Naive B cell (primary cell): ENCODE measurements at places on chromosomes 3 and 15. TPM values are rescaled to one million over a fixed set of nuclear protein-coding genes. Genes with fewer than 3 reads are reported as not detected.

The MYEF2 gene
- 1.1 TPM for polyA plus RNA-seq

The CYP11A1 gene
- not detected for polyA plus RNA-seq

The MASP1 gene
- not detected for polyA plus RNA-seq

The NME9 gene
- polyA plus RNA-seq, result 0.56 TPM

The SAMD7 gene
- polyA plus RNA-seq, result 0.11 TPM

The RASL12 gene
- polyA plus RNA-seq, result not detected

The NPTN gene
- 21.9 TPM for polyA plus RNA-seq

The KBTBD12 gene
- polyA plus RNA-seq, result not detected

The CXCR6 gene
- 0.12 TPM for polyA plus RNA-seq

The ADGRG7 gene
- polyA plus RNA-seq, result not detected

The SLC12A1 gene
- polyA plus RNA-seq, result not detected

GRCh38 chr3:14138109-14138877 lies 13.4 kb downstream of the TMEM43 start:
- H3K27ac ChIP-seq, result peak overlapping the region; percentile 76
- no peaks in the 10 kb centered on the region for H3K27me3 ChIP-seq
- H3K36me3 ChIP-seq, result peaks cover 6% of the 10 kb centered on the region
- H3K4me1 ChIP-seq, result peaks cover 13% of the 10 kb centered on the region

DNA sequence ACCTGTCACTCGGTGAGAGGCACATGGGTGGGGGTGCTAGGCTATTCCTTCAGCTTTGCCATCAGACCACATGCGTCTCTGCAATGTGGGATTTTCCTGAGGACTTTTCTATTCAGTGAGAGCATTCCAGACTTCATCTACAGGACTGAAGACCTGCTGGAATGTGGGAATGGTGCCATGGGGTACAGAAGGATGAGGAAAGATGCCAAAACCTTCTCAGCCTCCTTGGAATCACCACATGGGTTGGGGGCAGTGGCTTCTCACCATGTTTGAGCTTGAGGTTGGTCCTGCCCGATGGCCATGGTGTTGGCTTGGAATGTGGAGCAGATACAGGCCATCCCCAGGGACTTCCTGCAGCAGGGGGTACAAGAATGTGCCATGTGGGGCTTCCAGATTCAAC lies 80.9 kb upstream of the KLF13 start:
- peaks cover 8% of the 10 kb centered on the region for H3K4me1 ChIP-seq
- no peaks in the 10 kb centered on the region for H3K36me3 ChIP-seq
- H3K27me3 ChIP-seq, result no peaks in the 10 kb centered on the region
- no peak overlapping the region for H3K27ac ChIP-seq
- no peak overlapping the region for H3K4me3 ChIP-seq

- no peak overlapping the region for H3K27ac ChIP-seq
- no peaks in the 10 kb centered on the region for H3K4me1 ChIP-seq
- H3K4me3 ChIP-seq, result no peak overlapping the region
- DNase-seq, result no peak
These were observed 296.5 kb downstream of the MECOM start for GRCh38 chr3:169367016-169367415.

DNA sequence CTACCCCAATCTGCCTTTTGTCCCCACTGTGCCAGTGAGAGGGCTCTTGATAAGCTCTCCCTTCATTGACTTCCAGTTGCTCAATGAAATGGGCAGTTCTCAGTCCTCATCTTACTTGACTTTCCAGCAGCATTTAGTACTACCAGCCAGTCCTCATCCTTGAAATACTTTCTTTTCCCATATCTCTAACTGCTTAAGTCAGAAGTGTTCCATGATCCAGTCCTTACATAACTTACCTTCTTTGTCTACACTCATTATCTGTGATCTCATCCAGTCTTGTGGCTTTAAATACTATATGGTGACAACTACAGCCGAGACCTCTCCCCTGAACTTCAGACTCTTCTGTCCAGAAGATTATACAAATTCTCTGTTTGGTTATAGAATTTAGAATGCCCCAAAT lies 28.7 kb downstream of the RARRES1 start:
- H3K4me1 ChIP-seq, result peaks cover 7% of the 10 kb centered on the region
- no peak overlapping the region for H3K27ac ChIP-seq
- no peak for DNase-seq

DNA sequence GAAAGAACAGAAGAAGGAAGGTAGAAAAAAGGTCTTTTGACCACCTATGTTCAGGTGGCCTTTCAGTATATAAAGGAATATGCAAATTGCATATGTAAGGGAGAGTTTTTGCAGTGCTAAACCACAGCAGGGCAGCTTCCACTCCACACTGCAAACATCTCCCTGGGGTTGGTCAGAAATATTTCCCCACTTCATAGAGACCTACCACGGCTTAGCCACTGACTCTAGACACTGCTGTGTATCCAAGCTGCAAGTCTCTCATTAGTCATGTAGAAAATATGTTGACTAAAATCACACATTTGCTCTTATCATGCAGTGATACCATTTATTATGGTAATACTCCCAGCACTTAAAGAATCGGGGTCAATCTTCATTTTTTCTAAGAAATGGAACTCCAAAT lies 214.9 kb upstream of the NR2F2 start:
- H3K27me3 ChIP-seq, result no peaks in the 10 kb centered on the region
- no peak overlapping the region for H3K27ac ChIP-seq
- no peak for DNase-seq
- no peak overlapping the region for H3K4me3 ChIP-seq
- H3K4me1 ChIP-seq, result no peaks in the 10 kb centered on the region

GRCh38 chr3:120244834-120245225 lies 40.2 kb downstream of the GPR156 start:
- H3K27me3 ChIP-seq, result peaks cover 28% of the 10 kb centered on the region
- no peak overlapping the region for H3K27ac ChIP-seq
- H3K36me3 ChIP-seq, result no peaks in the 10 kb centered on the region
- no peak for DNase-seq

DNA sequence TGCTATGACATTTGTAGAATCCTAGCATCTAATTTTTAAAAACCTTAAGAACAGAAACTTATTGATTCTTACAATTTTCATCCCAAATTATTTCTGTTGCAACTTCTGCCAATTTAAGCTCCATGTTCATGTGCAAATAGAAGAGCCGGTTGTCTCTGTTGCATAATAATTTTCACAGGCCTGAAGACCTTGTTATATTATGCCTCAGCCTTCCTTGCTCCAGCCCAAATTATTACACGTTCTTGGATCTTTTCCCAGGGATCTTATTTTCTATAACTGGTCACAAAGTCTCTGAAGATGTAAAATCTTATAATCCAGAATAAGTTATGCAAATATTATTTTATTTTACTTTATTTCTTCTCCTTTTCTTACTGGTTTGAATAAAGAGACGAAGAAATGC lies 210.7 kb upstream of the DPH6 start:
- H3K36me3 ChIP-seq, result no peaks in the 10 kb centered on the region
- no peaks in the 10 kb centered on the region for H3K27me3 ChIP-seq
- no peak overlapping the region for H3K4me3 ChIP-seq
- no peaks in the 10 kb centered on the region for H3K4me1 ChIP-seq
- H3K27ac ChIP-seq, result no peak overlapping the region

DNA sequence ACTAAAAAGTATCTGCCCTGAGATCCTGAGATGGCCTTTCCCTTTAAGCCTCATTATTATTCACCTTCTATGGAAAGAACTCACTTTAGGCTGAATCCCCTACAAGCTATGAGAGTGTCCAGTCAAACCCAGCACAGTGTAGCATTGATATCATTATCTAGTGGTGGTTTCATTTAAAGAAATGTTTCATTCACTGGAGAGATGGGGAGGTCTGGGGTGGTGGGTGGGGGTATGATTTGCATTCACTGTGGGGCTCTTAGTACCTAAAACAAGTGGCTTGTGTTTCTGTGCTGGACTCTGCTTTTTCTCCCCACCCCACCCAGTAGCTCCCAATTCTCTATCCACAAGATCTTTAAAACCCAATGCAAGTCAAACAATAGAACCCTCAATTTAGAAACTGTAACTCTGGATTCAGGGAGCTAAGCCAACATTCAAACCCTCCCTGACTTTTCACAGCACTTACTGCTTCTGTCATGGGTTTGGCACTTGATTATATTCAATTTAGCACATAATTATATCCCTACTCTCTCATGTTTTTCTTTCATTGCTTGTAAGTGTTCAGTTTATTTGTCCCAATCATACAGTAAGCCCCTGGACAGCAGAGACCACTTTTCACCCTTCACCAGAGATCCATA lies 310.5 kb upstream of the THBS1 start:
- H3K4me1 ChIP-seq, result no peaks in the 10 kb centered on the region
- H3K4me3 ChIP-seq, result no peak overlapping the region
- H3K27ac ChIP-seq, result no peak overlapping the region
- H3K27me3 ChIP-seq, result peaks cover 5% of the 10 kb centered on the region
- no peaks in the 10 kb centered on the region for H3K36me3 ChIP-seq

- peak; percentile 58 for DNase-seq
- no peaks in the 10 kb centered on the region for H3K27me3 ChIP-seq
- H3K36me3 ChIP-seq, result no peaks in the 10 kb centered on the region
These were observed 559 bp downstream of the PKM start for GRCh38 chr15:72230197-72231065.

- no peak overlapping the region for H3K27ac ChIP-seq
- H3K36me3 ChIP-seq, result no peaks in the 10 kb centered on the region
- peaks cover 20% of the 10 kb centered on the region for H3K4me1 ChIP-seq
- H3K27me3 ChIP-seq, result peaks cover 39% of the 10 kb centered on the region
- DNase-seq, result no peak
These were observed 1.1 kb downstream of the ANKRD63 start for GRCh38 chr15:40281801-40282146.

GRCh38 chr15:70512772-70513362 lies 250.5 kb downstream of the UACA start:
- H3K27ac ChIP-seq, result no peak overlapping the region
- H3K27me3 ChIP-seq, result peaks cover 3% of the 10 kb centered on the region
- H3K4me3 ChIP-seq, result no peak overlapping the region
- no peak for DNase-seq

DNA sequence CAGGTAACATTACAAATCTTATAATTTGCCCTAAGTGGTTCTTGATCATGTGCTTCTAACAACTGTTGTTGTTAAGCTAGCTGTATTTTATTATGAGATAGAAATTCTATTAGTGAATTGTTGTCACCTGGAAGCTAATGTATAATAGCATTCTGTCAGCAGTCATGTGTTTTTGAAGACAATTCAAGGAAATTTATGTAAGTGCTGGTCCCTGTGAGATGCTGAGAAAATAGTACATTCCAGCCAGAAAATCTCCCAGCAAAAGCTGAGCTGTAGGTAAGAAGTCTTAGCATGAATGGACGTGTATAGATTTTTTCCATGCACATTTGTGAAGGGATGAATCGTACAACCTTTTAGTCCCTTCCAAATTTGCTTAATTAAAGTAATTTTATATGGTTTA lies 120.0 kb upstream of the C15orf61 start:
- H3K4me1 ChIP-seq, result peaks cover 5% of the 10 kb centered on the region
- no peak for DNase-seq
- H3K27me3 ChIP-seq, result peaks cover 4% of the 10 kb centered on the region
- H3K27ac ChIP-seq, result no peak overlapping the region
- H3K4me3 ChIP-seq, result no peak overlapping the region
- no peaks in the 10 kb centered on the region for H3K36me3 ChIP-seq

DNA sequence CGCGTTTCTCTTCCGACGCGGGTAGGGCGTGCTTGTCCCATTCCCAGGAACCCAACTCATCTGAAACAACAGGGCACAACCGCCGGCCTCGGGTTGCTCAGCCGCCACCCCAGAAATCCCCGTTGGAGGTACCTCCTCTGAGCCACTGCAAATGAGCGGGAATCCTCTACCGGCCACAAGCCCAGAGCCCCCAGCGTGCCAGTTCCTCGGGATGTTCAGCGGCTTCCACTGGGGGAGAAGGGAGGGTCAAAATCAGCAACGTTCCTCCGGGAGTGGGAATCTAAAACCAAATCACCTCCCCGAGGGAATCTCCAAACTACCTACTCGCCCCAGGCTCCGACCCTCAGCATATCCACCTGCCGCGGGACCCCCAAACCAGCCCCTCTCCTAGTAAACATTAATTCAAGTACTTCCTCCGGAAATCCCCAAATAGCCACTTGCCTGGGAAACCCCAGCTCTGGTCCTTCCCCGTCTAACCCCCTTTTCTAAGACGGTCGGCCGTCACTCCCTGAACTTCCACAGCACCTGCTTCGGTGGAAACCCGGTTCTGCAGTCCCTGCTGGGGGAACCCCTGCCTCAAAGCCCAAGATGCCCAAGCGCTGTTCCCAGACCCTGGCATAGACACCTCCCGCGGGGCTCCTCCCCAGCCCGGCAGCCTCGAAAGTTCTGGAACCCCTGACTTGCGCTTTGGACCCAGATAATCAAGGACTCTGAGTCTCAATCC lies 887 bp downstream of the OXTR start:
- H3K4me3 ChIP-seq, result peak overlapping the region; percentile 83
- peaks cover 15% of the 10 kb centered on the region for H3K4me1 ChIP-seq
- no peaks in the 10 kb centered on the region for H3K36me3 ChIP-seq
- peak overlapping the region; percentile 94 for H3K27ac ChIP-seq

GRCh38 chr15:64749167-64749566 lies 26.2 kb downstream of the RBPMS2 start:
- no peak for DNase-seq
- H3K4me3 ChIP-seq, result no peak overlapping the region
- H3K36me3 ChIP-seq, result no peaks in the 10 kb centered on the region
- H3K27me3 ChIP-seq, result peaks cover 17% of the 10 kb centered on the region

DNA sequence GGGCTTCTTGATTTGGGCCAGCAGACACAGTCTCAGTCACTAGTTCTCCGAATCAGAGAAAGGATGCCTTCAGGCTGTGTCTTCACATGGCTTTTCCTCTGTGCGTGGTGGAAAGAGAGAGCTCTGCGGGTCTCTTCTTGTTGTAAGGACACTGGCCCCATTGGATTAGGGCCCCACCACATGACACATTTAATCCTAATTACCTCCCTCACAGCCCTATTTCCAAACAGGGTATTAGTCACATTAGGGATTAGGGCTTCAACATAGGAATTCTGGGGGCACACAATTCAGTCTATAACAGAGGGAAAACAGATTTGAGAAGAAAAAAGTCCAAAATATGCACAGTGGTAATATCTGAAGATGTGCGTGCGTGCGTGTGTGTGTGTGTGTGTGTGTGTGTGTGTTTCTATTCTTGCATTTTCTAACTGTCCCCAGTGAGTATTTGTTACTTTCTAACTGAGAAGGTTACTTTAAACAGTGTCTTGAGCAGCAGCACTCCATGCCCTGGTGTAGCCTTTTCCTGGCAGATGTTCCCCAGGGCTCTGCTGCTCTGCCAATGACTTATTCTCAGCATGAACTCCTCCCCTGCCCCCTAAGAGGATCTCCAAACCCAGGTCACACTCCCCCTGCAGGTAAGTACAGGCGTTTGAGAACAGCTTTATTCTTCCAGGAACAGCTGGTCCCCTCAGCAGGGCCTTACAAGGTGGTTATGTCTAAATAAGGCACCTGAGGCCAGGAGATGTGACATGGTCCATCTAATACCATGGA lies 72.9 kb downstream of the RPL39L start:
- H3K27me3 ChIP-seq, result no peaks in the 10 kb centered on the region
- peak overlapping the region; percentile 100 for H3K27ac ChIP-seq
- peak overlapping the region; percentile 91 for H3K4me3 ChIP-seq
- H3K36me3 ChIP-seq, result peaks cover 46% of the 10 kb centered on the region
